ENCODE measurements at places on chromosomes 3 and 15. TPM values are rescaled to one million over a fixed set of nuclear protein-coding genes. Genes with fewer than 3 reads are reported as not detected.

The IQCB1 gene
- total RNA-seq: 12.3 TPM

The HHATL gene
- total RNA-seq: not detected

The GPR149 gene
- total RNA-seq: not detected

The PEX5L gene
- total RNA-seq: not detected

DNA sequence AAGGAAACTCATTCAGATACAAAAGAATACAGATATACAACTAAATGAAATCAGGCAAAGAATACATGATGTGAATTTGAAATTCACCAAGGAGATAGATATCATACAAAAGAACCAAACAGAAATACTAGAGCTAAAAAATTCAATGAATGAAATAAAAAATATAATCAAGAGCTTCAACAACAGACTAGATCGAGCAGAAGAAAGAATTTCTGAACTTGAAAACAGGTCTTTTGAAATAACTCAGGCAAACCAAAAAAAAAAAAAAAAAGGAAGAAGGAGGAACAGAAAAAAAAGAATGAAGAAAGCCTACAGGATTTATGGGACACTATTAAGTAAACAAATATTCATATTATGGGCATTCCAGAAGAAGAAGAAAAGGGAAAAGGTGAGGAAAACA lies 137.8 kb downstream of the DMXL2 start:
- DNase-seq: no peak

The TNNC1 gene
- total RNA-seq: 1.7 TPM

DNA sequence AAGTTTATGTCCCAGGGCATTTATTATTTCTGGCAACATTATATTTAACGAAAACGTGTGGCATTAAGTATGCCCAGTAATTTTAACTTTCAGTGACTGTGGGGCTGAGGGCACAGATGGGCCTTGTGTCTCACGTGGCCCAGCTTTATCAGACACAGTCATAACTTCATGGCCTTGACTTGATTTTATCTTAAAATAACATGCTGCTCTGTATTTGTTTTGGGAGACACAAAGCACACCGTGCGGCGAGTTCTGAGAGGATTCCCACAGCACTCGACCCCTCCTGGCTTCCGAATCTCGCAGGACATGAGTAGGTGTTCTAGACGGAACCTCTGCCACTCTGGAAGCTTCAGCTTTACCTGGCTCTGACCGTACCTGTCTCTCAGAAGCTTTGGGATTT lies 180.8 kb downstream of the ADAMTS17 start:
- DNase-seq: no peak

DNA sequence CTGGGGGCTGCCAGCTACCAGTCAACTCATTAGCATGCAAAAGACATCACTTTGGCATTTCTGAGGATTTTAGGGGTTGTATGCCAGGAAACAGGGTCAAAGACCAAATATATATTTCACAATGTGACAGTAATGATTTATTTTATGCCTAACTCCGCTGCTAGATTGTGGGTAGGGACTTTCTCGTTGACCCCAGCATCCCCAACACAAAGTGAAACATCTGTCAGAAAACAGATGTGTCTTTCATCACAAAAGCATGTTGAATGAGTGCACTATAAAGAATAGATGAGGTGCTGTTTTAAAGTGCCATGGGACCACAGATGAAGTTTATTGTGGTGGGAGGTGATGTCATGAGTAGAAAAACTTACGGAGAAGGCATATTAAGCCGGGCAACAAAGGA lies 59.7 kb downstream of the ITPR1 start:
- no peak for DNase-seq

GRCh38 chr3:132135628-132136333 lies 101.0 kb upstream of the CPNE4 start:
- no peak for DNase-seq

DNA sequence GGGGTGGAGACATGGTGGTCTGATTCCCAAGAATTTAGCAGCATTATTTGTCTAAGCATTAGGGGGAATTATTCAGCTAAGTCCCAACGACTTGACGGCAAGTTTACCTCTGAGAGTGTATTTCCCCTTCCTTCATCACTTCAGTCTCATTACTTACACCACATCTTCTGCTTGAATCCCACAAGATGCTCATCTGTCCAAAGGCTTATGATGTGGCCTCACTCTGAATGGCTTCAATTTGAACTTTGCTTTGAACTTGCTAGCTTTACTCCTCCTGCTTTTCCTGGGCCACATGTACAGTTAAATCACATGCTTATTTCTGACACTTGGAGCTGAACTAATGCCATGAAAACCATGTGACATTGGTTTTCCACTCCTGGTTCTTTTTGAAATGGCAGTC lies 231.3 kb upstream of the SATB1 start:
- no peak for DNase-seq

DNA sequence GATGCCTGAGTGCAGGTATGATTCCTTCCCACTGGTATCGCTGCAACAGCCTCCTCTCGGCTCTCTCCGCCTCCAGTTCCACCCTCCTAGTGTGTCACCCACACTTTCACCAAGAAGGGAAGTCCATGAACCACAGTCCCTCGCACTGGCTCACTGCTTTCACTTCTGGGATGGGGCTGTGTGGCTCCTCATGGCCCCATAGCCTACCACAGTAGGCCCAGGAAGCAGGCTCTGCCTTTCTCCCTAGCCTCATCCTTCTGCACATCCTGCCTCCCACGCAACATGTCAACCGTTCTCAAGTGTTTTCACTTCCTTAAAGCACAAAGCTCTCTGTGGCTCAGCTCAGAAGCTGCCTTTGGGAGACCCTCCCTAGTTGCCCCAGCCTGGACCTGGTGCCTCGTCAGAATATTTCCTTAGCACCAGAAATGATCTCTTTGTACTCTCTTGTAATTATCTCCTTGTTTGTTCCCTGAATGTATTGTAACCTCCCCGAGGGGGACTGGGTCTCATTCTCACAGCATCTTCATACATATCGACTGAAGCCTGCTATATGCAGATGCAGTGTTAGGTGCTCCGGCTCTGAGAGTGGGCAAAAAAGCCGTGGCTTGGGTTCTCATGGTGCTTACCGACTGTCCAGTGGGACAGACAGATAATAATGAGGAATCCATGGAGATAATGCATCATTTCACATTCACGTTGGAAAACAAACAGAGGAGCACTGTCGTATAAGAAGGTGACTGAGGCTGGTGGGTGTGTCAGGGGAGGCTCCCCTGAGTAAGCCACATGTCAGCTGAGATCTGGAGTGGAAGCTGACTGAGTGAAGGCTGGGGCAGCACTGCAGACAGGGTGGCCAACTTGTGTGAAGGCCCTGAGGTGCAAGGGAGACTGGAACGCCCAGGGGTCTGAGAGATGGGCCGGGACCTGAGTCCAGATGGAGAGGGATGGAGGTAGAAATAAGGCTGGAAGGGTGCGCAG lies 107.1 kb downstream of the DGKG start:
- no peak for DNase-seq

DNA sequence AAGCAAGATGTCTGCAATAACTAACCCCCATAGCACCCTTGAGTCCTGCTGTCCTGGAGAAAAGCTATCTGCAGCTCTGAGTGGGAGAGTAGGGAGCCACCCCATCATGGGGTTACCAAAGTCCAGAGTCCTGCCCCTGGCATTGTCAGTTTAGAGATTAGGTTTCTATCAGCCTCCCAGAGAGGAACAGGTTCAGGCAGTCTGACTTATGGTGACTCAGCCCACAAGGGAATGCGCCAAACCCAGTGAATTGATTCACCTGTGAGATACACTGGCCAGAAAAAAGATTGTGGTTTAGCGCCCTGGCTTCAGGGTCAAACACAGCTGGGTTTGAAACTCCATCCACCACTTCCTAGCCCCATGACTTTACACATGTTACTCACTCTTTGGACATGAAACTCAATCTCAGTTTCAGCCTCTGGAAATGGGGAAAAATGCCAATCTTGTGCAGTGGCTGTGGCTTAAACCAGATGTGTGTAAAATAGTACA lies 263.6 kb upstream of the HES1 start:
- DNase-seq: no peak

The ZNF639 gene
- total RNA-seq: 37.3 TPM

The UROC1 gene
- total RNA-seq: not detected

The CCR8 gene
- total RNA-seq: not detected

The DNAJC13 gene
- total RNA-seq: 26.5 TPM

GRCh38 chr3:105674437-105675065 lies 194.3 kb downstream of the CBLB start:
- no peak for DNase-seq

The PLCD1 gene
- total RNA-seq: 68.5 TPM

DNA sequence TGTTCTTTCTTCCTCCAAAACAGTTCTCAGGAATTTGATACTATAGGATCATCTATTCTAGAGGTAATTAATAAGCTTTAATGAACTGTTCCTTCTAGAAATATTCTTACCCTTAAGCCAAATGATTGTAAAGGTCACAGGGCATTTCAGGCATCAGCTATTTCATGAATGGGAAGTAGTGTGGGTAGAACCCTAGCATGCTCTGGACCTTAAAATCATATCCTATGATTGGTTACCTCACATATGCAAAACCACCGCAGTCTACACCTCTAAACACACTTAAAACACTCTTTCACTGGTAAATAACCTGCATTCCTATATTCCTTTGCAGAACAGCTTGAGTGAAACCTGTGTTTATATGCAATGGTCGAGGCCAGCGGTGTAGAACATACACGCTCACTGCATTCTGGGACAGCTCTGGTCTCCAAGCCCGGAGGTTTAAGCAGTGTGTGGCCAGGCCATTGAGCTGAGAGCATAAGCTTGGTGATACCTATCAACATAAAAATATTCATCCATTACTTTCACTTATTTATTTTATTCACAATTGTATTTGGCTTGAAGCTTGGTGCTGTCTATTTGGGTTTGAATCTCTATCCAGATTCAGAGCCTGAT lies 87.7 kb upstream of the RASGRP1 start:
- DNase-seq: no peak

DNA sequence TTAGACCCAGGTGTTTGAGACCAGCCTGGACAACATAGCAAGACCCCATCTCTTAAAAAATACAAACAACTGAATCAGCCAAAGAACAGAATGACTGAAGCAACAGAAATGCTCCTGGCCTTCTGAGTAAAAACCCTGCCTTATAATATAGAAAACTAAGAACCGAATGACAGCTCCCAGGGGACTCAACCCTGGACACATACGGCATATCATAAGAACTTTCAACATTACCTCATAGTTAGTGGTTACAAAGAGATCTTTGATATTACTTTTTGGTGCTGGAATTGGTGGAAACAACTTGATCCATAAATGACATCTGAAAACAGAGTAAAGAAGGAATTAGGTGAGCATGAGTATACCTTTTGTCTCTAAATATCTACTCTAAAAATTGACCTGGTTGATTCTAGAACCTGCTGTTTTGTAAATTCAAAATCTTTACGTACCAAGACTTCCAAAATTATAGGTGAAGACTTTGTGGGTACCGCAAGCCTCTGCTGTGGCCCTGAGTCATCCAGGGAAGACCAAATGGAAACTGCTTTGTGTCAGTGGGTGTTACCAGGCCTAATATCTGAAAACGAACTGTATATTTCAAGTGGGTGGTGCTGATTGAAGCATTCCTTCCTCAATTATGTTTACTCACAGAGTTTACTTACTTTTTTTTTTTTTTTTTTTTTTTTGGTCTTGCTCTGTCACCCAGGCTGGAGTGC lies 35.5 kb downstream of the IL5RA start:
- no peak for DNase-seq

DNA sequence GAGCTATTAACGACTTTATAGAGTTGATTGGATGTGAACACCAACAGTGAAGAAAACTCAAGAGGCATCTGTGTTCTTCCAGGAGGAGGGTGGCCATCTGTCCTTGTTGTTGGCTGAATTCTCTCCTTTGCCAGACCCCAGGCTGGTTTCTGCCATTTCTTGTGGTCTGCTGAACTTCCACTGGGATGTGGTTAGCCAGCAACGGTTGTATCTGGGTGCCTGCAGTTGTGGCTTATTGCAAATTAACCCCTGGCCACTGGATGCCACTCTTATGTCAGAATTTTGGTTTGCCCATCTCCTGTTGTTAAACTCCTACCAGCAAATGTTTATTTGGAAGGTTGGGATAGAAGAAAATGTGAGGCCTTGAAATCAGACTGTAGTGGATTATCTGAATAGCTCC lies 163.6 kb upstream of the TBC1D5 start:
- no peak for DNase-seq

DNA sequence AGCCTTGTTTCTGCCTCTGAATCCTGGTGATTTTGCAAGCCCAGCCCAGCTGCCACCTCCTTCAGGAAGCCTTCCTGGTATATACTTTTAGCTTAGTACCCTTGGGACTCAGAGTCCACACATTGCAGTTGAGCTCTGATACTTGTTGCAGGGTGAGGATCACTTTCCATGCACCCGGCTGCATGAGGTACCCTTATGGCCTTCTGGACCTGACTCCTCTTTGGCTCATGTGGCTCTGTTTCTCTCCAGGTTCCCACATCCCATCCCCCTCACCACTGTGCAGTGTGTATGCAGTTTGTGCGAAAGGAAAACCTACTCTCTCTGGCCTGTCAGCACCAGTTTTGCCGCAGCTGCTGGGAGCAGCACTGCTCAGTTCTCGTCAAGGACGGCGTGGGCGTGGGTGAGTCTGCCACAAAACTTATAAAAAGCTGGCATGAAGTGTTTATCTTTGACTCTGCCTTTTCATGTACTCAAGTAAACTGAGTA lies 23.1 kb upstream of the P4HTM start:
- DNase-seq: no peak

The ARL8B gene
- 44.4 TPM for total RNA-seq

DNA sequence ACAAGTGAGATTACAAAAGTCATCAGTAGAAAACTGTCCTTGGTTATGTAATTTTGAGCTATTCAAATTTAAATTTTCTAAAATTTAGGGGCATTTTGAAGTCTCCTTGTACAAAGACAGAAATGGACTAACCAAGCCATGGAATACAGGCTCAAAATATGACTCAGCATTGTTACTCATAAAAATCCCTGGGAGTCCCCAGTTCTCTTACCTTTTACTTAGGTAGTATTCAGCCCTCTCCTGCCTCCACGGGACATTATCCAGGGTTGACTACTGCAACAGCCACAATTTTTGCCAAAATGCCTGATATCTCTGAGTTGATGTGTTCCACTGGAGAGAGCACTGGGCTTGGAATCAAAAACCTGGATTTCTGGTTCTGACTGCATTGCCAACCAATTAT lies 25.0 kb downstream of the CLDN18 start:
- no peak for DNase-seq

DNA sequence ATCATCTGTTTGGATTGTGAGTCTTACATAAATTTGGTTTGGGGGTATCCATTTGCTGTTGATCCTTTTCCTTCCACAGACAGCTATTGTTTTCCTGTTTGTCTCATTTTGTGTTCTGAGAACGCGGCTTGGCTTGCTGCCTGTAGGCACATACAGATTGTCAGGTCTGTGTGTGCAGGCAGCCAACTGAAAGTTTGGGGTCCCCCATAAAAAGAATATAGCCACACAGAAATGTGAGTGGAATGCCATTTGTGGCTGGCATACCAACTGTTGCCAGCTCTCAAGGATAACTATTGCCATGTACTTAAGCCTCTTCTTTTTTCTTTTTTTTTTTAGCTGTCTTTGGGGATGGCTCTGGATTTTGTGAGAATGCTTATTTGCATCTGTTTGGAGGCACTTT lies 1308.0 kb downstream of the ROBO1 start:
- no peak for DNase-seq

- no peak for DNase-seq
These were observed 81.2 kb upstream of the TCF12 start for GRCh38 chr15:56837273-56837672.

- DNase-seq: no peak
These were observed 182.8 kb downstream of the TLE3 start for GRCh38 chr15:69914960-69915359.

All from vagina (tissue), 2 donors.